ENCODE measurements at places on chromosomes 13 and 19.

- no peak for DNase-seq
These were observed 31.6 kb upstream of the DPRX start for GRCh38 chr19:53600217-53600616.

DNA sequence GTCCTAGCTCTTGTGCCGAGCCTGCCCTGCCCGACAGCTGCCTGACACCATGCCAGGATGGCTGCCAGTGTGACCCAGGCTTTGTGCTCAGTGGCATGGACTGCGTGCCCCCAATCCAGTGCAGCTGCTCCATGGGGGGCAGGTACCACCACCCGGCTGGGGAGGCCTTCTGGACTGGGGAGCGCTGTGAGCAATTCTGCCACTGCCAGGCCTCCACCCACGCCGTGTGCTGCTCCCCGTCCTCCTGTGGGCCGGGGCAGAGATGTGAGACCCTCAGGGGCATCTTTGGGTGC, 9.4 kb upstream of the FXYD3 start:
- no peak for DNase-seq

DNA sequence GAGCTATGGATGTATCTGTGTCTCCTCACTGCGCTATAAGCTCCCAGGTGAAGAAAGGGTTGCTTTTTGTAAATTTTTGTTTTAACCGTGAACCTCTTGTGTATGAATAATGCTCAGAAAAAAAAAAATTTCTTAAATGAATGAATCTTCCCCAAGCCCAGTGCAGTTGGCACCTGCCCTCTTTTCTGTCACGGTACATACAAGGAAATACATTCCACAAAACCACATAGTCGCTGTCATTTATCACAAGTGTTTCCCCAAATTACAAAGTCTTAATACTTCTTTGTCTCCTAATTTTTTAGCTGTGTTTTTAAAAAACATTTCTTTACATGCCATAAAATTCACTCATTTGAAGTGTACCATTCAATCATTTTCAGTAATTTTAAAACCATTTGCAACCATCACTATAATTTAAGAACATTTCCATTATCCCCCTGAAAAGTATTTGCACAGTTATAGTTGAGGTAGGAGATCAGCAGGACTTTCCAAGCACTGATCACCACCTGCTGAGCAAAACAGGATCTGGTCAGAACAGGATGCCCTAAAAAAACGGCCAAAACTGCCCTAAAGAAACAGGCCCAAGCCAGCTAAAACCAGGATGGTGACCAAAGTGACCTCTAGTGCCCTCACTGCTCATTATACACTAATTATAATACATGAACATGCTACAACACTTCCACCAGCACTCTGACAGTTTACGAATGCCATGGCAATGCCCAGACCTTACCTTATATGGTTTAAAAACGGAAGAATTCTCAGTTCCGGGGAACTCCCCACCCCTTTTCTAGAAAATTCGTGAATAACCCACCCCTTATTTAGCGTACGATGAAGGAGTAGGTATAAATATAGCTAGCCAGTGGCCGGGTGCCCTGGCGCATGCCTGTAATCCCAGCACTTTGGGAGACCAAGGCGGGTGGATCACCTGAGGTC, 1.3 kb upstream of the TEX30 start:
- DNase-seq, result no peak

DNA sequence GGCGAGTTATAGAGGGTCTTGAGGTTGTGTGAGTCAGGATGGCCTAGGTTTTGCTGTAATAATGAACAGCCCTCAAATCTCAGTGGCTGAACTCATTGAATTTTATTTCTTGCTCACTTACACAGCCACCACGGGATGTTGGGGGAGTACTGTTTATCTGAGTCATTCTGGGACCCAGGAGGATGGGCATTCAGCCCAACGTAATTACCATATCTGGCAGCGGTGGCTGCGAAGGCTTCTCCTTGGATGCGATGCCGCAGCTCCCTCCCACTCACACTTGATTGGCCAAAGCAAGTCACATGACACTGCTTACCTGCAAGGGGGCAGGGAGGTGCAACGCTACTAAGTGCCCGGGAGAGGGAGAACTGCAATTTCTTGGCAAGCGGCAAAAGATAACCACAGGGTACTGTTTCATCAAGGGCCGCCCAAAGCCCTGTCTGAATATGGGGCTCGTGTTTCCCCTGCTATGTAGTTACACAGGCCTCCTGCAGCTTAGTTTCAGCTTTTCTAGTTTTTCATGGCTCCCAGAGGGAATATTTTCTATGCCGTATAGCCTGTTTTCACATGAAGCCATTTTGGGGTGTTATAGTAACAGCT, 19.9 kb downstream of the ZSWIM9 start:
- peak; percentile 55 for DNase-seq

DNA sequence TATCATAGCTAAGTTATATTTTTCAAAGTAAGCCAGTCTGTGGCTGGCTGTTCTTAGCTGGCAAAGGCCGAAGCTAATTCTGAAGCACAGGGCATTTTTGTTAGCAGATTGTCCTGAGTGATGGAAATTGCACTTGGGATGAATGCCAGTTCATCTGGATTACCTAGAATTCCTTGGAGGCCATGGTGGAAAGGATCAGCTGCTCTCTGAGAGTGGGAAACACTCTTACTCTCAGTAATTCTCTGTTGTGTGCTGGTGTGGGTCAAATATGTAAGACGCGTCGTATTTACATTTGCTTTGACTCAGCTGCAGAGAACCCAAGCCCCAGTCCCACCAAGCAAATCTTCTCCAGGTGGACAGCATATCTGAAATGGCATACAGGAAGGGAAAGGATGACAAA, 60.7 kb upstream of the C1QTNF9B start:
- no peak for DNase-seq

- DNase-seq, result peak; percentile 96
These were observed 5.1 kb downstream of the CD37 start for GRCh38 chr19:49340069-49340864.

DNA sequence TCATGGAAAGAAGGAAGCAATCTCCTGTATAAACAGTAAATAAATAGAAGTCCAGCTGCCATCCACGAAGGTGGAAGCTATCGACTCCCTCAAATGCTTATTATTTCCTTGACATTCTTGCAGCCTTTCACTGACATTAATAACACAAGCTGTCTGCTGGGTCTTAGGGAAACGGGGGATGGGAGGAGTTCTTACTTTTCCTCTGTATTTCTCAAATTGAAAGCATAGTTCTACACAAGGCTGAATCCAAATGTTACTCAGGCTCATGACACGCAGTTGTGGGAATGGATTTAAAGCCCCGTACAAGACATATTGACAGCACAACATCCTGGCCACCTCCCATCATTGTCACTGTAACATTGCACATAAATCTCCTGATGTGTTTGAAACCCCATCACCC, 4.0 kb downstream of the SERPINE3 start:
- no peak for DNase-seq

- no peak for DNase-seq
These were observed 95.1 kb downstream of the ATP8A2 start for GRCh38 chr13:25466880-25467279.

DNA sequence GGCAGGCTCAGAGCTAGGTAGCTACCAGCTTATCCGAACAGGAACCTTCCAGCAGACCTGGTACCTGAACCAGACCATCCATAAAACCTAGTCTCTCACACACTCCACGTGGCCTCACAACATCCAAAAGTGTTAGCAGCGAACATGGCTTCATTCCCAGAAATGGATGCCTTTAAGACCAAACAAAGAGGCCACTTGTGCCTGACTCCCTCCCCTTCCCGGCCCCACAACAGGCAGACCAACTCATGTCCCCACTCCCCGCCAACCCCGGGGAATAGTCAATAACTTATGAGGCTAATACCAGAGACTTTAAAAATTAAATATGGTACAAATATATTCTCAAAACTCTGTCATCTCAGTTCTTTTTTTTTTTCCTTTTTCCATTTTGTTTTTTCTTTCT, 46.2 kb downstream of the ZNF557 start:
- DNase-seq, result no peak

DNA sequence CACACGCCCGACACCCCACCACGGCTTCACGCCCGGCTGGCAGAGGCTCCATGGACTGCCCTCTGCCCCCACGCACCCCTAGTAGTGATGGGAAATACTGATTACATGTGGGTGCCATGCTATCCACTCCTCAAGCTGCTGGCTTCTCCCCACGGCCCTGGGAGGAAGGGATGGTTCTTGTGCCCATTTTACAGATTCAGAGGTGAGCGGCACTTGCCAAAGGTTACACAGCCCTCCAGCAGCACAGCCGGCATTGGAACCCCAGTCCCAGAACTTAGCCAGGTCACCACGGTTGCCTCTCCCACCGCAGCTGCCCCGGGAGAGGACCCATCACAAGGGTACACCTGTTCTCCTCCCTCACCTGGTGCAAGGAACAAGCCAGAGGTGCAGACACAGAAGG, 13.2 kb downstream of the LRRC4B start:
- no peak for DNase-seq

DNA sequence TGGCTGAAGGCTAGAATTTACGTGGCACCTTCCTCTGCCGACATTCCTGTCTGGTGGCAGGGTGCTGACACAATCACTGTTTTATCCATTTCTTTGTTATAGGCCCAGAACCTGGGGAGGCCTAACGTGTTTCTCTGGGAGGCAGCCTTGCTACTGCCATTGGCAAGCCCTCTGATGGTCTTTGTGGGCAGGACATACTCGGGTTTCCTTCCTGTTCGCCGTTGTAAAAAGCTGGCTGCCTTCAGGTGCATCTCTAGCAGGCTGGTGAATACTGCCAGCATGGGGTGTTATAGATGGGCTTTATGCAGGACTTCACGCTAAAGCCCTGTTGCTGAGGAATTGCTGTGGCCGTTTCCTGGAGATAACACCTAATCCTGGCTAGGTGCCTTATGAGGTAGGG, 28.1 kb downstream of the B3GLCT start:
- no peak for DNase-seq

DNA sequence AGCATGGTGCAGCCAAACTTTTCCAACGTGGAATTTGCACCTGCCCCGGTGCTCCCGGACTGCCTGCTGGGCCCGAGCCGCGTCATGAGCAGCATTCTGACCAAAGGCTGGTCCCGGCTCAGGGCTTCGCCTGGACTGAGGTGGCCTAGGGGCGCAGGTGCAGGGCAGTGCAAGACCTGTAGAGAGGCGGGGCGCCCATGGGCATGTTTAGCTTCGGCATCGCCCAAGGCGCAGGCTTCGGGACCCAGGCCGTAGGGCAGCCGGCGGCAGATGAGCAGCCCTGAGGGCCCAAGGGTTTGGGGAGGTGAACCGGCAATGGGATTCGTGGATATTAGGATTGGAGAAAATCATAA, 23.8 kb downstream of the LRFN3 start:
- no peak for DNase-seq

GRCh38 chr19:3149526-3150505, 14.0 kb downstream of the GNA15 start:
- DNase-seq, result peak; percentile 44

DNA sequence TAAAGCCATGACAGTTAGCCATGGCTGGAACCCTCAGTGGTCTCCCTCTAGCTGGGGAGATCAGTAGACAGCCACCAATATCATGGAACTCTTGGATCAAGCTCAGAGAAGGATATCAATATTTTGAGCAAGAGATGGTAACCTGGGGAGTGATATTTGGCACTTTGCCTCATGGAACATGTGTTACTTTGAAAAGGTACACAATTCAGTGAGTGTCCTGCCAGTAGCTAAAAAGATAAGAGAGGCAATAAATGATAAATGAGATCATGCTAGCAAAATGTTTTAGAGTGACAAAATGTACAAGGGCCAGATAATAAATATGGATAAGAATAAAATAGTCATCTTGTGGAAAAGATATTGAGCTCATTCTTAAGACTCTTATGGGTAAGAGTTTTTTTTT, 1618.7 kb downstream of the OLFM4 start:
- no peak for DNase-seq

DNA sequence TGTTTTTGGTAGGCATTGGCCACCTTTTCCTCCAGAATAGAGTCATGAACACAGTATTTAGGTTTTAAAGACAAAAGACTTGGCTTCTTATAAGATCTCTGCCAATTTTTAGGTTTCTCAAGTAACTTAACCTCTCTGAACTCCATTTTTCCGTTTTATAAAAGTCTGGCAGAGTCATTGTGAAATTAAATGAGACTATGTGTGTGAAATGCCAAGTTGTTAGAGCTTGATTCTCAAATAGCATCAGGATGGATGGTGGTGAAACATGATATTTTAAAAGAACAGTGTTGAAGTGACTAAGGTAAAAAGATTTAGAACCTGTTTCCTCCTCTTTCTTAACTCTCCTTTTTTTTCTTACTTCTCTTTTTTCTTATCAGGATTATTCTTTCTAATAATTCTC, 617.7 kb upstream of the SLITRK1 start:
- DNase-seq, result no peak

DNA sequence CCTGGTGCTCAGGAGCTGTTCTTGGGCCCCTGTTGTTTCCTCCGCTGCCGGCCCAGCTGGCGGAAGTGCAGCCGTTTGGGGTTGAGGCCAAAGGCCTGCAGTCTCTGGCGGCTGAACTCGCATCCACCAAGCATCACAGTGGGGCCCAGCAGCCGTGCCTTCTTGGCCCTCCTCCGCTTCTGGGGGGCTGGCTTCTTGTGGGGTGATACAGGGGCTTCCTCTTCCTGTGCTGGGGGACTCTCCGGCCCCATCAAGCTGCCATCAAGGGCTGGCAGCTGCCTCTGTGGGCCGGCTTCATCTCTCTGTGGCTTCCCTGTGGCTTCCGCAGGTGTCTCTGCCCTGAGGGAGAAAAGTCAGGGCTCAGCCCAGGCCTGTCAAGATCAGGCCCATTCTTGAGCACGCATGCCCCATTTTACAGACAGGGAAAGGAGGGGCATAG, 10.3 kb downstream of the ATG4D start:
- DNase-seq, result peak; percentile 86

DNA sequence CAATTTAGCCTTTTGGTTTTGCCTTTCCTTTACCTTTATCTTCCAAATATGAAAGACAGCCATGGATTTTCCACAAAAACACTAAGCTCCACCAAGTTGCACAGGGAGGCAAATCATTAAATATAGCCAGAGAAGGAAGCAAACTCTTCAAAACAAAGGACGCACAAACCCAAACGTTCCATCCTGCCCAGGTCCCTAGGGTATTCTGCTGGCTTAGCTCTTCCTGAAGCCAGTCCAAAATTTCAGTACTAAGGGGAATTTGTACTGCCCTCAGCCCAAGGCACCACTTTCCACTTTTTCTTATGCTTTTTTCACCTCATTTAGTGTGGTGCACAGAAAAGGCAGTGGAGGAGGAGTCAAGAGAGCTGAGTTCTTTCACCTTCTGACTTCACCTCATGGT, 169.9 kb downstream of the FLT1 start:
- DNase-seq, result no peak

GRCh38 chr19:3509566-3509989, 3.5 kb downstream of the FZR1 start:
- DNase-seq, result no peak

DNA sequence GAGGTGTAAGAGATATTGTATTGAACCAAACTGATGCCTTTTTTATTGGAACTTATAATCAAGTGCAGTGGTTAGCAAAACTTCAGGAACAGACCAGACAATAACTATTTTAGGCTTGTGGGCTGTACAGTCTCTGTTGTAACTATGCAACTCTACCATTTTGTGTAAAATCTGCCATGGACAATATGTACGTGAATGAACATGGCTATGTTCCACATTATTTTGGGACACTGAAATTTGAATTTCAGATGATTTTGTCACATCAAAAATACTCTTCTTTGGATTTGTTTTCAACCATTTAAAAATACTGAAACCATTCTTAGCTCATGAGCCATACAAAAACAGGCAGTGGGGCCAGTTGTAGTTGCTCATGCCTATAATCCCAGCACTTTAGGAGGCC, 27.9 kb upstream of the PEG3 start:
- no peak for DNase-seq

All from GM13977 (cell line).